ENCODE measurements at places on chromosomes 7 and 10. TPM values are rescaled to one million over a fixed set of nuclear protein-coding genes. Genes with fewer than 3 reads are reported as not detected.

The ZNF277 gene
- 40.1 TPM for total RNA-seq

The INTS1 gene
- total RNA-seq = 48.7 TPM

The NPSR1 gene
- total RNA-seq = not detected

The ZNF862 gene
- 4.6 TPM for total RNA-seq

The SLC18A3 gene
- not detected for total RNA-seq

The UCMA gene
- not detected for total RNA-seq

The ANKRD1 gene
- total RNA-seq = 8.2 TPM

The KLF14 gene
- total RNA-seq = not detected

The NOM1 gene
- 15.1 TPM for total RNA-seq

The GNAT3 gene
- total RNA-seq = not detected

The SRGN gene
- 2,302 TPM for total RNA-seq

The GHRHR gene
- total RNA-seq = not detected

The ITGB8 gene
- total RNA-seq = 18.5 TPM

The ZPBP gene
- not detected for total RNA-seq

The TAS2R5 gene
- 0.50 TPM for total RNA-seq

The IFIT1B gene
- not detected for total RNA-seq

The MKI67 gene
- 26.0 TPM for total RNA-seq

The GATA3 gene
- 0.12 TPM for total RNA-seq

The OR2A1 gene
- total RNA-seq = not detected

The CCDC201 gene
- total RNA-seq = not detected

The GALNT17 gene
- total RNA-seq = 3.1 TPM

The SLC26A5 gene
- not detected for total RNA-seq

The SPAM1 gene
- total RNA-seq = not detected

The EBLN1 gene
- total RNA-seq = not detected

The TMEM140 gene
- total RNA-seq = 1.3 TPM

The PTF1A gene
- not detected for total RNA-seq

The DHX32 gene
- 37.7 TPM for total RNA-seq

The SLC16A9 gene
- 5.7 TPM for total RNA-seq

The SMARCD3 gene
- 39.0 TPM for total RNA-seq

The SEC31B gene
- 2.6 TPM for total RNA-seq

The TRIM50 gene
- total RNA-seq = 0.47 TPM

The CYP2C19 gene
- total RNA-seq = not detected

The BLNK gene
- total RNA-seq = not detected

The UROS gene
- 55.0 TPM for total RNA-seq

The SPDYE2 gene
- not detected for total RNA-seq

The XRCC2 gene
- total RNA-seq = 9.4 TPM

The CTAGE8 gene
- total RNA-seq = not detected

The NAT16 gene
- total RNA-seq = not detected

The STEAP1 gene
- total RNA-seq = 3.8 TPM

The ELAPOR2 gene
- total RNA-seq = 0.59 TPM

The OR6V1 gene
- total RNA-seq = not detected

The LGI1 gene
- total RNA-seq = 0.32 TPM

The TBX20 gene
- not detected for total RNA-seq

The LHFPL3 gene
- total RNA-seq = not detected

Data from NCI-H460 (cell line).